ENCODE measurements at places on chromosomes 2 and 18. TPM values are rescaled to one million over a fixed set of nuclear protein-coding genes. Genes with fewer than 3 reads are reported as not detected.

DNA sequence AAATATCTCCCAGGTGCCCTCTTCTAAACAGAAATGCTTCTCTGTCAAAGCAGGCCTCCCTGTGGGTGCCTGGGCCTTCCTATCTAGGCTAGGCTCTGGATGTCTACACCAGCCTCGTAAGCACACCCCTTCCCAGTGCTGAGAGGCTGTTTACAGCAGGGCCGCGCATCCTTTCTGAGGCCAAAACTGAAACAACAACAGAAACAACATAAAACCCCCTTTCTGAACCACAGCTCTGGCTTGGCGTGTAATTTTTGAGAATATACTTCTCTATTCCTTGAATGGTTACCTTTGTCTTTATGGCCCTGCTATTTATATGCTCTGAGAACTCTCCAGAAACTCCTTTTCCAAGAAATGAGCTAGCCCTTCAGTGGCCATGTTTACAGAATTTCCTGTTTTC, 118.4 kb downstream of the BCL2L11 start:
- no peaks in the 10 kb centered on the region for H3K4me1 ChIP-seq
- H3K4me3 ChIP-seq, result no peak overlapping the region
- DNase-seq, result no peak
- H3K27me3 ChIP-seq, result peaks cover 1% of the 10 kb centered on the region
- no peaks in the 10 kb centered on the region for H3K36me3 ChIP-seq

GRCh38 chr2:190413421-190413820, 5.3 kb downstream of the MFSD6 start:
- H3K27me3 ChIP-seq, result no peaks in the 10 kb centered on the region
- H3K4me1 ChIP-seq, result peaks cover 66% of the 10 kb centered on the region
- H3K36me3 ChIP-seq, result peaks cover 3% of the 10 kb centered on the region

DNA sequence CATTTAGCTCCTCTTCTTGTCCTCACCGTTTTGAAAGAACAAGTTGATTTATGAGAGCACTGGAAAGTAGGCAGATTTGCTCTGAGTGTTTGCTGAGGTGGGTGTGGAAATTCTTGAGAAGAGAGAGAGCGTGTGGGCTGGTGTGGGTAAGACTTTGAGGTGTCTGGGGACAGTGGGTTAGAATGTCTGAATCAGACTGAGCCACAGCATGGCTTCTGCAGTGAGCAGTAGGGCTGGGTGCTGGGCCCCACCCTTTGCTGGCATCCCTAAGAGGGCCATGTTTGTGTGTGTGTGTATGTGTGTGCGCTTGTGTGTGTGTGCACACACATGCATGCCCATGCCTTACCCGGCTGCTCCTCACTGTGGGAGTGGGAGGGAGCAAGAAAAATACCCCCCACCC, 63.7 kb downstream of the COPS8 start:
- peaks cover 4% of the 10 kb centered on the region for H3K36me3 ChIP-seq
- DNase-seq, result no peak

DNA sequence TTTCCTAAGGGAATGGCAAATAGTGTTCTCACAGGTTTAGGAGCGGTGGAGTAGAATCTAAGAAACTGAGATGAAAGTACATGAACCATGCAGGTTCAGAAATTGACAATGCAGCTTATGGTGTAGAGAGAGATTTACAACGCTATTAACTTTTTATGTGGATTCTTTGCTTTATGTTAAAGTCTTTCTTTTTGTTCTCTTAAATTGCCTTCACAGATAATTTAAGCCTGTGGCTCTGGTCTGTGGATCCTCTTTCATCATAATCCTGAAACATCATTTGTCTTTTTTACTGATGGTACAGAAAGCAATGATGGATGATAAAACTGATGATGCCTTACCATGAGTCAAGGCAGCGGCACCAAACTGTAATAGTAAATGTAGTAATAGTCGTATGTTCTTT, 30.3 kb downstream of the SOCS6 start:
- H3K27me3 ChIP-seq, result no peaks in the 10 kb centered on the region
- H3K36me3 ChIP-seq, result no peaks in the 10 kb centered on the region
- no peak for DNase-seq
- no peak overlapping the region for H3K27ac ChIP-seq
- no peaks in the 10 kb centered on the region for H3K4me1 ChIP-seq

The KATNAL2 gene
- 0.45 TPM for total RNA-seq

The LOXL3 gene
- 0.41 TPM for total RNA-seq

GRCh38 chr2:217980036-217980435, 22.8 kb downstream of the TNS1 start:
- no peak overlapping the region for H3K27ac ChIP-seq
- no peak overlapping the region for H3K4me3 ChIP-seq
- no peak for DNase-seq
- H3K4me1 ChIP-seq, result no peaks in the 10 kb centered on the region
- H3K36me3 ChIP-seq, result no peaks in the 10 kb centered on the region
- H3K27me3 ChIP-seq, result no peaks in the 10 kb centered on the region

The PSMA8 gene
- total RNA-seq, result 2.1 TPM

DNA sequence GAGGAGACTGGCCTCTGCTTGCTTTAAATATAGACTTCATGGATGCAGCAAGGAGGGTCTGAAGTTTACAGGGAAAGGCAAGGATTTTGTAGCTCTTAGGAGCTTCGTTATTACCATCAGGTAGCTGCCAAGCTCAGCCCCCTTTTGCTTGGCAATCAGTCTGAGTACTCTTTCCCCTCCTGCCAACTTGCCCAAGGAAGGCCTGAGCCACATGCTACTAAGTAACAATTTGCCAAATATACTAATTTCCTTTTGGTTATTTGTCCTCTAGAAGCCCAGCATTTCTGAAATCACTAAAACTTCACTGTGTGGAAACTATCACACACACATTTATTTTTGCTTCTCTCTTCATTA, 85.5 kb upstream of the ITPRID2 start:
- H3K4me1 ChIP-seq, result peaks cover 3% of the 10 kb centered on the region
- H3K4me3 ChIP-seq, result no peak overlapping the region
- H3K36me3 ChIP-seq, result no peaks in the 10 kb centered on the region
- H3K27ac ChIP-seq, result no peak overlapping the region
- no peak for DNase-seq

GRCh38 chr2:223890721-223891120, 53.3 kb upstream of the AP1S3 start:
- peaks cover 6% of the 10 kb centered on the region for H3K4me1 ChIP-seq
- no peak for DNase-seq
- H3K27me3 ChIP-seq, result no peaks in the 10 kb centered on the region
- no peak overlapping the region for H3K27ac ChIP-seq
- H3K4me3 ChIP-seq, result no peak overlapping the region

The NIFK gene
- total RNA-seq, result 112 TPM

The NEU4 gene
- not detected for total RNA-seq

- peaks cover 24% of the 10 kb centered on the region for H3K36me3 ChIP-seq
- no peak for DNase-seq
- no peaks in the 10 kb centered on the region for H3K27me3 ChIP-seq
- H3K4me3 ChIP-seq, result no peak overlapping the region
Observed at GRCh38 chr2:189836644-189837043, 52.4 kb downstream of the PMS1 start.

The NMS gene
- not detected for total RNA-seq

GRCh38 chr2:59184276-59185020, 943.3 kb upstream of the FANCL start:
- H3K4me1 ChIP-seq, result no peaks in the 10 kb centered on the region
- peaks cover 6% of the 10 kb centered on the region for H3K27me3 ChIP-seq
- no peak for DNase-seq
- H3K4me3 ChIP-seq, result no peak overlapping the region

- no peak overlapping the region for H3K27ac ChIP-seq
- no peak for DNase-seq
- no peak overlapping the region for H3K4me3 ChIP-seq
Observed at GRCh38 chr2:66862885-66863650, 428.1 kb downstream of the MEIS1 start.

- H3K4me3 ChIP-seq, result no peak overlapping the region
- peaks cover 3% of the 10 kb centered on the region for H3K36me3 ChIP-seq
- H3K27ac ChIP-seq, result no peak overlapping the region
Observed at GRCh38 chr2:153875801-153876466, 4.2 kb downstream of the GALNT13 start.

- no peak overlapping the region for H3K4me3 ChIP-seq
- no peak for DNase-seq
- H3K4me1 ChIP-seq, result no peaks in the 10 kb centered on the region
- H3K27ac ChIP-seq, result no peak overlapping the region
- H3K27me3 ChIP-seq, result peaks cover 6% of the 10 kb centered on the region
- no peaks in the 10 kb centered on the region for H3K36me3 ChIP-seq
Observed at GRCh38 chr2:67221266-67221665, 175.9 kb upstream of the ETAA1 start.

The CASP8 gene
- total RNA-seq, result 37.0 TPM

- H3K27me3 ChIP-seq, result peaks cover 2% of the 10 kb centered on the region
- H3K4me3 ChIP-seq, result no peak overlapping the region
- H3K27ac ChIP-seq, result no peak overlapping the region
- no peak for DNase-seq
- H3K36me3 ChIP-seq, result no peaks in the 10 kb centered on the region
- no peaks in the 10 kb centered on the region for H3K4me1 ChIP-seq
Observed at GRCh38 chr2:134482766-134483340, 229.0 kb downstream of the MGAT5 start.
